ENCODE measurements at places on chromosomes 6 and 20.

GRCh38 chr20:10551732-10552724 is 116.9 kb downstream of the SLX4IP start:
- H3K4me3 ChIP-seq = no peak overlapping the region
- H3K36me3 ChIP-seq = no peaks in the 10 kb centered on the region
- no peak for DNase-seq

DNA sequence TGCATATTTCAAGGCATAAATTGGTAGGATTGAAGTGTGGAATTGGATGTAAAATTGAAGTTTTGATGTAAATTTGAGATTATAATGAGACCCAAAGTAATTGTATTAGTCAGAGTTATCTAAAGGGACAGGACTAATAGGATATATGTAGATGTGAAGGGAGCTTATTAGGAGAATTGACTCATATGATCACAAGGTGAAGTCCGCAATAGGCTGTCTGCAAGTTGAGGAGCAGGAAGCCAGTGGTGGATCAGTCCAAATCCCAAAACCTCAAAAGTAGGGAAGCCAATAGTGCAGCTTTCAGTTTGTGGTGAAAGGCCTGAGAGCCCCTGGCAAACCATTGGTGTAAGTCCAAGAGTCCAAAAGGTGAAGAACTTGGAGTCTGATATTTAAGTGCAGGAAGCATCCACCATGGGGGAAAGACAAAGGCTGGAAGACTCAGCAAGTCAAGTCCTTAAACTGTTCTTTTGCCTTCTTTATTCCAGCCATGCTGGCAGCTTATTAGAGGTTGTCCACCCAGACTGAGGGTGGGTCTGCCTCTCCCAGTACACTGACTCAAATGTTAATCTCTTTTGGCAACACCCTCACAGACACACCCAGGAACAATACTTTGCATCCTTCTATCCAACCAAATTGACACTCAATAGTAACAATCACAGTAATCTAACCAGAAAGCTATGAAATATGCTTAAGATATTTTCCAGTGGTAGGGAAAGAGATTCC is 442.6 kb upstream of the PTCHD4 start:
- H3K27me3 ChIP-seq = no peaks in the 10 kb centered on the region
- H3K27ac ChIP-seq = no peak overlapping the region
- H3K36me3 ChIP-seq = no peaks in the 10 kb centered on the region
- no peak for DNase-seq
- H3K4me3 ChIP-seq = no peak overlapping the region
- H3K4me1 ChIP-seq = no peaks in the 10 kb centered on the region

DNA sequence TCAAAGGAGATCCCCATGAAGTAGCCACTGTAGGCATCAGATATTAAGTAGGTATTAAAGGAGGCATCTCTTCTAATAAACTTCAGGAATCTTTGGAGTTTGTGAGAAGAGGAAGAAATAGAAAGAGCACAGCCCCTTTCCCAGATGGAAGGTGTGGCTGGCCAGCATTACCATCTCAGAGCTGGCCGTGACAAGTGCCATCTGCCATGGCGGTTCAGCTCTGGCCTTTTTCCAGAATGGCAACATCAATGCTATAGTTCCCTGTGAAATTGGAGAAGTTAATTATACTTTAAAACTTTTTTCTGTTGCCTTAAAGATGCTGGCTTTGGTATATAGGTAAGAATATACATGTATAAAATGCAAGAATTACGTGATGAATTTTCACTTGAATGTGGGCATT is 51.9 kb upstream of the MCUR1 start:
- peaks cover 5% of the 10 kb centered on the region for H3K4me1 ChIP-seq
- H3K27ac ChIP-seq = no peak overlapping the region

DNA sequence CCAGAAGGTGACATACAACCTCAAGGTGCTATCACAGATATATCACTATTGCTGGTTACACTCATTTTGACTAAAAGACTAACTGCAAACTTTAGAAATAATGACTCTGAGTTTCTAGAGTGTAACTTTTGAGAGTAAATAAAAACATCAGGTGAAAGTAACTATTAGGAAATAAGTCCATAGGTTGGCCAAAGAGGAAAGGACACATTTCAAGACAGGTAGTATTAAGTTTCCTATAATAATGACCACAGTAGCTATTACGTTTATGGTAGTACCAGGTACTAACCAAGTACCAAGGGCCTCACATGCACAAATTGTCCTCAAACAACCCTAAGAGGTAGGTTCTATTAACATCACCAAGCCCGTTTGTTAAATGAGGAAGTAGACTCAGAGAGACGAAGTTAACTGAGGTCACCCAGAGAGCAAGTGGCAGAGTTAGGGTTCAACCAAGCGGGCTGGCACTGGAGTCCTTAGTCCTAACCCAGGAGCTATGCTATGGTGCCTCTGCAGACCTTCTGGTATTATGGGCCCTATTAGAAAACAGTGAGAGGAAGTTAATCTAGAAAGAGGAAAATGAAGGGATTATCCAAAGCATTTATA is 36.8 kb downstream of the HEBP2 start:
- no peak overlapping the region for H3K4me3 ChIP-seq
- H3K27me3 ChIP-seq = no peaks in the 10 kb centered on the region
- H3K27ac ChIP-seq = no peak overlapping the region
- H3K36me3 ChIP-seq = peaks cover 4% of the 10 kb centered on the region

DNA sequence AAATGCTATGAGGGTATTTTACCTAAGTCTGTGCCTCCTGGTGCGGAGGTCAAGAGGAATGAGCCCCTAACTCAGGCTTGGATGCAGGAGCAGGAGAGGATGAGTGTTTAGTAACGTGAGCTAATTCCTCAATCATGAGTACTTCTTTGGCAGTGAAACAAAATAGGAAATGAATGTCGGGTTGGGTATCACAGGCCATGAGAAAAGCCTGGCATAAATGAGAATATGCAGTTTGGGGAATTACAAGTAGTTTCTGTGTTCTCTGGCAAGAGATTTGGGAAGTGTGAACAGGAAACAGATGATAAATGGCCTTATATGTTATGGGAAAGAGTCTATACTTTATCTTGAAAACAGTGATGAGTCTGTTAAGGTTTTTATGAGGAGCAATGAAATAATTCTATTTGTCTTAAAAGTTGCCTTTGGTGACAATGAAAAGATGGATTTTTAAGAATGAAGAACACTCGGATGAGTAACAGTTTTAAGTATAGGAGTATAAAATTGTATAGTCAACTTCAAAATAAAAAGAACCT is 59.0 kb upstream of the RNF146 start:
- H3K36me3 ChIP-seq = no peaks in the 10 kb centered on the region
- H3K4me3 ChIP-seq = no peak overlapping the region
- H3K27me3 ChIP-seq = no peaks in the 10 kb centered on the region
- no peak for DNase-seq
- no peaks in the 10 kb centered on the region for H3K4me1 ChIP-seq

DNA sequence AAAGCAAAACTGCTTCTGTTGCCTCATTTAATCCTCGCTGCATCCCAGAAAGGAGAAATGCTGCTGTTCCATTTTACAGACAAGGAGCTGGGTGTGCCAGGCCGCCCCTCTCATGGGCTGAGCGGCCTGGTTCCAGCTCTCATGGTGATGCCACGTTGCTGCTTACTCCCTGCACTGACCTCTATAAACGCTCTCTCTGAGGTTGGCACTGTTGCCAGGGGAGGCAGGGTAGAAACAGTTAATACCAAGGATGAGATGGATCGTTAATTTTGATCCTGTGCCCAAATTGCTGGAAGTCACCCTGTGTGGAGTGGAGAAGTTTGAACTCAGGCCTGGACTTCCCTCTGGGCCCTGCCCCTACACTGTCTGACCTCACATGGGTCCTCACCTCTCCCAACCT is 25.6 kb downstream of the SIRPA start:
- H3K36me3 ChIP-seq = peaks cover 38% of the 10 kb centered on the region
- no peaks in the 10 kb centered on the region for H3K27me3 ChIP-seq
- no peak overlapping the region for H3K27ac ChIP-seq
- H3K4me3 ChIP-seq = no peak overlapping the region
- peaks cover 4% of the 10 kb centered on the region for H3K4me1 ChIP-seq

- H3K27ac ChIP-seq = no peak overlapping the region
- DNase-seq = no peak
- no peaks in the 10 kb centered on the region for H3K36me3 ChIP-seq
These were observed 864.1 kb downstream of the HACE1 start for GRCh38 chr6:103995571-103995970.

- H3K27ac ChIP-seq = no peak overlapping the region
- H3K27me3 ChIP-seq = no peaks in the 10 kb centered on the region
These were observed 2.9 kb upstream of the HLA-DOB start for GRCh38 chr6:32819729-32820128.

Data from spinal cord (tissue), 10 donors.